ENCODE measurements at places on chromosomes 11 and 22. TPM values are rescaled to one million over a fixed set of nuclear protein-coding genes. Genes with fewer than 3 reads are reported as not detected.

The FDXACB1 gene
- polyA plus RNA-seq: 1.3 TPM

DNA sequence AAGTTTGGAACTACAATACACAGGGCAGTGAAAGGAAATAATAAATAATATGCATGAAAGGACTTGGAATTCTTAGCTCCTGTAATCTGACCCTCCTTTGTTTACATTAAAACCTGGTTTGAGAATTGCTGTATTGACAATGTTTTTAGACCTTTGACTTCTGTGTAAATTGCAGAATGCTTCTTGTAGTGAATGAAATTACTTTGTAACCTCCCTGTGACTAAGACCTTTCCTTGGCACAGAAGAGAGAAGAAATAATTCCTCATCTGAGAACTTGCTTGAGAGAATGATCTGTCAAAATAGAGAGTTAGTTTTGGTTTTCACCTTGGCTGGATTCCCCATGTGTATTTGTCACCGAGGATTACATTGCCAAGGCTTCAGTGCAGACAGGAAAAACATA, 640.0 kb upstream of the ANO5 start:
- no peak for DNase-seq

DNA sequence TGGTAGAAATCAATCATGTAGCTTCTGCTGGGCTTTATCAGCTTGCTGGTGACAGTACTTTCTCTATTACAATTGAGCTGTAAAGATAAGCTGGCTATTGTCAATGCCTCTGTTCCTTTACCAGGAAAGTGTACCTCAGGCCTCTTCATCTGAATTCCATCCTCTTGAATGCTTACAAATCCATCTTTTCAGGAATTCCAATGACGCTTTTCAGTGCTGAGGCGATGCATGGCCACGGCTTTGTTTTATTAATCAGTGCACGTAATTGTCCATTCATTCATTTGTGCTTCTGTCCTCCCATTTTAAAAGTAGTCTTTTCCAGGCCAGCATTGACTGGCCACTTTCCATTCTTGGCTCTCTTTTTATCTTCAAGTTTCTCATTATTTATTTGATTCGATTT, 202.0 kb downstream of the PGR start:
- DNase-seq: no peak

- DNase-seq: no peak
Observed at GRCh38 chr22:49044091-49044490, 783.6 kb downstream of the BRD1 start.

GRCh38 chr11:113137713-113138529, 176.5 kb upstream of the TTC12 start:
- DNase-seq: no peak

- no peak for DNase-seq
Observed at GRCh38 chr11:12769834-12770345, 95.7 kb downstream of the TEAD1 start.

The YIF1A gene
- polyA plus RNA-seq: 54.9 TPM

DNA sequence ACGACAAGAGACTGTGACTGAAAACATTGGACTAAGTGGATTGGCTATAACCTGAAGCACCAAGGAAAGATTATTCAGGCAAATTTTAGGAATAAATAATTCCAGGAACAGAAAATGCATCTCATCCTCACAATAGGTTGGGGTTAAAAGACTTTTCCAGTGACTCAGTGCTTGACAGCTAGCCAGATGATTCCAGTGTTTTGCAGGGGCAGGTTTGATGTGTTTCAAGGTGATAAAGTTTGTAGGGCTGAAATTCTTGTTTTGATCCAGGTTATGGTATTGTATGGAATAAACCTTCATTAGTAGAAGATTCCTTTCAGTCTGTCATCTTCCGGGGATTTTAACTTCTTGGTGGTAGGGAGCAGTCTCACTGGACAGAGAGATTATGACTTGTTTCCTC, 2.3 kb downstream of the EXT2 start:
- DNase-seq: no peak

GRCh38 chr22:22930571-22931556, 43.2 kb downstream of the IGLL5 start:
- no peak for DNase-seq

DNA sequence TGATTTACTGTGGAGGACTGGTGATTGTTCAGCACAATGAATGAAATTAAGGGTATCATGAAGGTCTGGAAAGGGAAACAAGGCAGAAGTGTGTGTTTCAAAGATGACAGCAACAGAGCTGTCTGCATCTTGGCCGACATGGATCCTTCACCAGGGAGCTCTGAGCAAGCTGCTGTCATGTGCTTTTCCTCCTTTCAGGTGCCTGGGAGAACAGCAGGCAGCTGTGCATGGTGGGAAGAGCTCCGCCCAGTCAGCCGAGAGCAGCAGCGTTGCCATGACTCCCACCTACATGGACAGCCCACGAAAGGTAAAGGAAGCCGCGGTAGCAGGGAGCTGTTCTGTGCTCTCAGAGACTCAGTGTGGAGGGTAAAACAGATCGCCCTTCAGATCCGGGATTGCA, 87.1 kb upstream of the YWHAH start:
- no peak for DNase-seq

GRCh38 chr11:130431331-130431773, 2.9 kb upstream of the ADAMTS8 start:
- peak; percentile 72 for DNase-seq

GRCh38 chr22:36022162-36022561, 6.5 kb downstream of the RBFOX2 start:
- DNase-seq: no peak

- no peak for DNase-seq
Observed at GRCh38 chr11:110086892-110087309, 6.3 kb upstream of the ZC3H12C start.

The MS4A6E gene
- polyA plus RNA-seq: 0.28 TPM

The SCUBE1 gene
- polyA plus RNA-seq: 0.07 TPM

All from heart right ventricle (tissue), 16 donors.